ENCODE measurements at places on chromosomes 16 and 17. TPM values are rescaled to one million over a fixed set of nuclear protein-coding genes. Genes with fewer than 3 reads are reported as not detected.

DNA sequence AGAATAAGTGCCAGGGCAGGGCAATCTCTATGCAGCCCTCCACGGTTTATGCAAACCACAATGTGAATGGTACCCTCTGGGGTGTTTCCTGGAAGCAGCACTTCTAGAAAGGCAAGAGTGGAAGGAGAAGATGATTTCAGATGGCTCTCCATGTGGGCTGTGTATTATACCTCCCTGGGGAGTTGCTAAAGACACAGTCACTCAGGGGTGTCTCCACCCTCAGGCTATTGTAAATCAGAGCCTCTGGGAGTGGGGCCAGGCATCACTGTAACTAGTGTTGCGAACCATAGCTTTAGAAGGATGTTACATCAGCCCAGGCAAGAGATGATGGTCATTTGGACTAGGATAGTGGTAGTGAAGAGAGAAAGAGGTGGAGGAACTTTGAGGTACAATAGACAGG lies 83.3 kb upstream of the ZKSCAN2 start:
- no peak for DNase-seq

DNA sequence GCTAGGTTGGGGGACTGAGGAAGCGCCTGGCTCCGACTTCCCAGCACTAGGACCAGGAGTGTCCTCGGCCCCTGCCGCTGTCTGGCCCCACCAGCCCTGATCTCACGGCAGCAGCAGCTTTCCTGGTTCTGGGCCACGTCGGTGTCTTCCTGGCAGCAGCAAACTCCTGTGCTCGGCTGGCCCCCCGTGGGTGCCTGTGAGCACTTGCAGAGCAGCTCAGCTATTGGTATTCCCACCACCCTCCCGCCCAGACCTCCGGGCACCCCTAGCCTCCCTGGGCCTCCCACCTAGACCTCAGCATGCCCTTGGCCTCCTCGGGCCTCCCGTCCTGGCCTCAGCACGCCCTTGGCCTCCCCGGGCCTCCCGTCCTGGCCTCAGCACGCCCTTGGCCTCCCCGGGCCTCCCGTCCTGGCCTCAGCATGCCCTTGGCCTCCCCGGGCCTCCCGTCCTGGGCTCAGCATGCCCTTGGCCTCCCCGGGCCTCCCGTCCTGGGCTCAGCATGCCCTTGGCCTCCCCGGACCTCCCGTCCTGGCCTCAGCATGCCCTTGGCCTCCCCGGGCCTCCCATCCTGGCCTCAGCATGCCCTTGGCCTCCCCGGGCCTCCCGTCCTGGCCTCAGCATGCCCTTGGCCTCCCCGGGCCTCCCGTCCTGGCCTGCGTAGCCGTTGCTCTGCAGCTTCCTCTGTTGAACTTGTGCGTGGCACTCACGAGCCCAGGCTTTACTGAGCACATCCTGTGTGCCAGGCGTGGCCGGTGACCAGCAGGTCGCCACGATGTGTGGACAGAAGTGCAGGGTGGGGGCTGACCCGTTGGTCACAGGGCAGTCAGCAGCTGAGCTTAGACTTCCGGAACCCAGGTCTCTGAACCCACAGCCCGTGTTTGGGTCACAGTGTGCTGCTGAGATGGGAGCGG lies 51.8 kb upstream of the ACSF3 start:
- no peak for DNase-seq

DNA sequence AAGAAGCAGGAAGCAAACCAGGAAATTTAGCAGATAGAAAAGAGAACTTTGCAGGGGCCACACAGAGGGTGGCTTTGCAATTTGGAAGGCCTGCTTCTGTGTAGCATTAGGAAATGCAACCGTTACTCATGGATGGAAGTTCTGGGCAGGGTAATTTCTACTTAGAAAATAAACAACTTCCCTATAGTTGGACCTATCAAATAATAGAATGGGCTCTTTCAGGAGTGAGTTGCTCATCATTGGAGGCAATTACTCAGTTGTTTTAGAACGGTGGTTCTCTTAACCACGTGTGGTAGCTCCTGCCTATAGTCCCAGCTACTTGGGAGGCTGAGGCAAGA lies 25.8 kb upstream of the HS3ST2 start:
- no peak for DNase-seq

DNA sequence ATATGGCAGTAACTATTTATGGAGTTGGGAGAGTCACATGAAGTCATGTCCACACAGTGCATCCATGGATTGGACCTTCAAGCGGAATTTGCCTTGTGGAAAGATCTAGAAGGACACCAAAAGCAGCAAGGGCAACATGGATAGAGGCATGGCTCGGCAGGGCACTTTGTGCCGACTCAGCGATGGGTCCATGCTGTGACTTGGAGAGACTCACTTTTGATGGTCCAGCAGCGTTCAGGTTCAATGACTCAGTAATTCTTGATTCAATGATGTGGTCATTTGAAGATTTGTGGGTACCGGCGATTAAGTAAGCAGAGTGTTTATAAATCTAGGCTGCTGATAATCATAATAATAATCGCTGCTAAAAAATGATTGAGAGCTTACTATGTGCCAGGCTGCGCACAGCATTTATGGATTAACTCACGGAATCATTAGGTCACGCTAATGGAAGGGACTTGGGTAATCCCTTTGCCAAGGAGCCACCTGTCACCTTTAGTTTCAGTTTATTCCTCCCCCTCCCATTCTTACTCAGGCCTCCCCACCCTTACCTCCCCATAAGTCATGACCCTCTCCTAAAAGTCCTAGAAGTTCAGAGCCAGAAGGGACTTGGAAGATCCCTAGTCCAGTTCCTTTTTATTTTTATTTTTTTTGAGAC lies 127.5 kb upstream of the CRHR1 start:
- no peak for DNase-seq

The SLC52A1 gene
- total RNA-seq: 1.7 TPM
